Activated CD8-positive, alpha-beta memory T cell treated with anti-CD3 and anti-CD28 coated beads, Interleukin-2, amount 10 ng/mL, durations not matched to agents 7 days and 5 days (primary cell): ENCODE measurements at places on chromosomes 11 and 22. TPM values are rescaled to one million over a fixed set of nuclear protein-coding genes. Genes with fewer than 3 reads are reported as not detected.

The OSM gene
- 122 TPM for total RNA-seq

The KIF18A gene
- 35.5 TPM for total RNA-seq

The ZNRF3 gene
- total RNA-seq, result 0.79 TPM

The DCDC1 gene
- not detected for total RNA-seq

The OR51E2 gene
- total RNA-seq, result not detected

The DDTL gene
- not detected for total RNA-seq

The SYT9 gene
- not detected for total RNA-seq

DNA sequence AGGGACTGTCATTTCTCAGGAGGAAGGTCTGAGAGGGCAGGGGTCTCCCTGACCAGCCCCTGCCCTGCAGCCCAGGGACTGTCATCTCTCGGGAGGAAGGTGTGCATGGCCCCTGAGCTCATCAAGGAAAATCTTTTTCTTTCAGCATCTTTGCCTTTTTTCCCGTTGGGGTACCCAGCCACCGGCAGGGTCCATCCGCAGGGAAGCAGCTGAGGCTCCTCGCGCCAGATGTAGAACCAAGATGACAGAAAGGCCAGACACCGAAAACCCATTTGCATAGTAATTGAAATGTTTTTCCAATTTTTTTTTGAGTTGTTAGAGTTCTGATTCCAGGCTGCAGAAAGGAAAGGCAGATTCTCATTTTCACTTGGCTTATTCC, 613.9 kb downstream of the TBC1D22A start:
- H3K27ac ChIP-seq, result no peak overlapping the region
- H3K36me3 ChIP-seq, result peaks cover 3% of the 10 kb centered on the region
- H3K4me1 ChIP-seq, result no peaks in the 10 kb centered on the region
- no peaks in the 10 kb centered on the region for H3K27me3 ChIP-seq

GRCh38 chr11:81975261-81975900, 758.3 kb downstream of the FAM181B start:
- no peak for DNase-seq
- no peaks in the 10 kb centered on the region for H3K4me1 ChIP-seq
- H3K27me3 ChIP-seq, result no peaks in the 10 kb centered on the region
- no peak overlapping the region for H3K4me3 ChIP-seq
- no peak overlapping the region for H3K27ac ChIP-seq

- peak; percentile 65 for DNase-seq
- peaks cover 12% of the 10 kb centered on the region for H3K27me3 ChIP-seq
- peaks cover 18% of the 10 kb centered on the region for H3K4me1 ChIP-seq
- H3K27ac ChIP-seq, result no peak overlapping the region
- no peaks in the 10 kb centered on the region for H3K36me3 ChIP-seq
These were observed 10.7 kb downstream of the SMIM38 start for GRCh38 chr11:69166218-69167115.

DNA sequence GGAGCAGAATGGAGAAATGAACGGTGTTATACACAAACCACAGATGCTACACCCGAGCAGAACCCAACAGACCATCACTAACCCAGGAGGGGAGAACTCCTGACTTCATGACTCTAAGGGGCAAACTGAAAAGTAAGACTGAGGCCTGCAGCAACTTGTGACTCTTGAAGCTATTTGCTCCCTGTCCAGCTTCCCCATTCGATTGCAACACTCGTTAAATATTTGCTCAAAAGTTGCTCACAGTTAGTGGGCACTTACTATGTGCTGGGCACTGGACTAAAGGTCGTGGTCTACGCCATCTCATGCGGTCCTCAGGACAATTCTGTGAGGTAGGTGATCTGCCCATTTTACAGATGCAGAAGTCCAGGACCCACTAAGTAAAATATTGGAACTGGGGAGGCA, 9.5 kb upstream of the ADA2 start:
- H3K27ac ChIP-seq, result no peak overlapping the region
- H3K4me3 ChIP-seq, result no peak overlapping the region

DNA sequence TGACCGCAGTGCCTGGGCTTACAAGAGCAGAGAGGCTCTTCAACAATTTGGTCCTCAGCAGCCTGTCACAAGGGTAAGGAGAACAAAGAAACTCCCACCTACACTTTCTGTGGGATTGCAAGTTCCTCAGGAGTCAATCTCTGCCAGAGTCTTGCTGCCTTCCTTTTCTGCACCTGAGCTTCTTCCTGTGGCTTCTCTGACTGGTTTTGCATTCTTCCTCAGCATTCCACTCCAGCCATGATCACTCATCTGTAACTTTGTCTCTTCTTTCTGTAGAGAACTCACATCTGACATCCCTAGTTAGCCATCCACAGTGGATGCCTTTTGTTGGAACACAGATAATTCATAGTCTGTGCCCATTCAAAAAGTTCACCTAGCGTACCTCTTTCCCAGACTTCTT, 14.2 kb upstream of the OR6A2 start:
- no peak overlapping the region for H3K27ac ChIP-seq
- H3K27me3 ChIP-seq, result peaks cover 18% of the 10 kb centered on the region

GRCh38 chr11:83219095-83219494, 25.6 kb downstream of the ANKRD42 start:
- H3K36me3 ChIP-seq, result no peaks in the 10 kb centered on the region
- DNase-seq, result no peak

DNA sequence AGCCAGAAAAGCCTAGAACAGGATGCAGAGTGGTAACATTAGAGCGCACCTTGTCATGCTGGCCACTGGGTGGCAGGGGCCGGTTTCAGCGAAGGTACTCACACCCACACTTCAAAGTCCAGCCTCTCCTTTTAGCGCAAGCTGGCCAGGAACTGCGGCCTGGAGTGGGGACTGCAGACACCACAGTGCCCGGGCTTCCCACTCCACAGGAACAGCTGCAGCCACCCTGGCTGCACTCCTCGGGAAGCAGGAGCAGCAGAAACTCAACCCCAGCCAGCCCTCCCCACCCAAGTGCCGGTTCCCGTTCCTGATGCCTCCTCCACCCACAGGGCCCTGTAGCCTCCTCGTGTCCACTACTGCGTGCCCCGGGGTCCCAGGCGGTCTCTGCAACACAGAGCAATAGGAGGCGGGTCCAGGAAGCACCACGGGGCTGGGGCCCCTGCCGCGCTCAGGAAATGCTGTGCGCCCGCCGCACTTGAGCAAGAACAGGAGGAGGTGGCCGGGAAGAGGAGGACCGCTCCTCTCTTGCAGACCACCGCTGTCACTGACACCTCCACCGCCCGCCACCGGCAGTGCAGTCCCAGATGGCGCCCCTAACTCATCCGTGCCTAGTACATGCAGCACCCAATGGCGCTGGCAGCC, 2.2 kb downstream of the RFPL2 start:
- peak; percentile 62 for DNase-seq
- peaks cover 21% of the 10 kb centered on the region for H3K27me3 ChIP-seq
- H3K4me3 ChIP-seq, result peak overlapping the region; percentile 57
- H3K4me1 ChIP-seq, result peaks cover 58% of the 10 kb centered on the region
- H3K36me3 ChIP-seq, result no peaks in the 10 kb centered on the region

DNA sequence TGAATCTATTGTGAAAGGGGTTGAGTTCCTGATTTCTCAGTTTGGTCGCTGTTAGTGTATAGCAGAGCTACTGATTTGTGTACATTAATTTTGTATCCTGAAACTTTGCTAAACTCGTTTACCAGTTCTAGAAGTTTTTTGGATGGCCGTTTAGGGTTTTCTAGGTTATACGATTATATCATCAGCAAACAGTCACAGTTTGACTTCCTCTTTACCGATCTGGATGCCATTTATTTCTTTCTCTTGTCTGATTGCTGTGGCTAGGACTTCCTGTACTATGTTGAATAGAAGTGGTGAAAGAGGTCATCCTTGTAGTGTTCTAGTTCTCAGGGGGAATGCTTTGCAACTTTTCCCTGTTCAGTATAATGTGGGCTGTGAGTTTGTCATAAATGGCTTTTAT, 24.6 kb upstream of the OOSP4B start:
- H3K27ac ChIP-seq, result no peak overlapping the region
- DNase-seq, result no peak
- no peak overlapping the region for H3K4me3 ChIP-seq
- no peaks in the 10 kb centered on the region for H3K36me3 ChIP-seq
- H3K27me3 ChIP-seq, result no peaks in the 10 kb centered on the region

- no peaks in the 10 kb centered on the region for H3K4me1 ChIP-seq
- DNase-seq, result no peak
- H3K27me3 ChIP-seq, result no peaks in the 10 kb centered on the region
- peaks cover 1% of the 10 kb centered on the region for H3K36me3 ChIP-seq
- no peak overlapping the region for H3K4me3 ChIP-seq
- H3K27ac ChIP-seq, result no peak overlapping the region
These were observed 122.1 kb downstream of the BCR start for GRCh38 chr22:23302171-23303002.

DNA sequence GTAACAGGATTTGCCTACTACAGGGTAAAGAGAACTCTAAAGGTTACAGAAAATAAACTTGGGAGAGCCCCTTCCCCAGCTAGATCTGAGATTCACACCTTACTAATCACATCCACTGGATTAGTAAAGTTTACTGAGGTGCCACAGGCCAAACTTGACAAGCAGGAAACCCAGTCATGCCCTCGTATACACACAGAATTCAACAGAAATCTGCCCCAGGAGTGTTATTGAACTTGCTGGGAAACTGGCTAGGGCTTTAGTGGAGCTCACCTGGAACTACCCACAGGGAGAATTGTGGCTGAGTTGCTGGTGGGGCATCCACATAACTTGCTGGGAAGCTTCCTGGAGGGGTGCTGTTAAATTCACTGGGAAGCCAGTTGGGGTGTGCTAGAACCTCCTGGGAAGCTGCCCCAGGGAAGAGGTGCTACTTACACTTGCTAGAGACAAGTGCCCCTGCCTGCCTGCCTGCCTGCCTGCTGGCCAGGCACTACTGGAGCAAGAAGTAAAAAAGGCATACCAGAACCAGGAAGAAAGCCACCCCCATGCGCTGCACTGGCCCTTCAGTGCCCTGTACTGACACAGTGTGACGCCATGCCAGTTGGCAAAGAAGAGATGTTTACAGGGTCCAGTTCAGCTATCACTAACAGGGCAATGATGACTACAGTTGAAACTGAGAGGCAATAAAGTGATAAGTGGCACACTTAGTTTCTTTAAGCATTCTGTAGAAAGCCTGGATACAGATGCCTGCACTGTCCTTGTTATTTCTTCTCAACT, 106.5 kb downstream of the ALX4 start:
- no peaks in the 10 kb centered on the region for H3K27me3 ChIP-seq
- peaks cover 33% of the 10 kb centered on the region for H3K36me3 ChIP-seq
- H3K4me1 ChIP-seq, result no peaks in the 10 kb centered on the region
- no peak overlapping the region for H3K27ac ChIP-seq
- no peak overlapping the region for H3K4me3 ChIP-seq
- no peak for DNase-seq

- peaks cover 73% of the 10 kb centered on the region for H3K27me3 ChIP-seq
- peak; percentile 61 for DNase-seq
- H3K36me3 ChIP-seq, result peaks cover 1% of the 10 kb centered on the region
- no peak overlapping the region for H3K4me3 ChIP-seq
- H3K4me1 ChIP-seq, result peaks cover 25% of the 10 kb centered on the region
- H3K27ac ChIP-seq, result no peak overlapping the region
These were observed 34.4 kb downstream of the ME3 start for GRCh38 chr11:86637988-86638387.

DNA sequence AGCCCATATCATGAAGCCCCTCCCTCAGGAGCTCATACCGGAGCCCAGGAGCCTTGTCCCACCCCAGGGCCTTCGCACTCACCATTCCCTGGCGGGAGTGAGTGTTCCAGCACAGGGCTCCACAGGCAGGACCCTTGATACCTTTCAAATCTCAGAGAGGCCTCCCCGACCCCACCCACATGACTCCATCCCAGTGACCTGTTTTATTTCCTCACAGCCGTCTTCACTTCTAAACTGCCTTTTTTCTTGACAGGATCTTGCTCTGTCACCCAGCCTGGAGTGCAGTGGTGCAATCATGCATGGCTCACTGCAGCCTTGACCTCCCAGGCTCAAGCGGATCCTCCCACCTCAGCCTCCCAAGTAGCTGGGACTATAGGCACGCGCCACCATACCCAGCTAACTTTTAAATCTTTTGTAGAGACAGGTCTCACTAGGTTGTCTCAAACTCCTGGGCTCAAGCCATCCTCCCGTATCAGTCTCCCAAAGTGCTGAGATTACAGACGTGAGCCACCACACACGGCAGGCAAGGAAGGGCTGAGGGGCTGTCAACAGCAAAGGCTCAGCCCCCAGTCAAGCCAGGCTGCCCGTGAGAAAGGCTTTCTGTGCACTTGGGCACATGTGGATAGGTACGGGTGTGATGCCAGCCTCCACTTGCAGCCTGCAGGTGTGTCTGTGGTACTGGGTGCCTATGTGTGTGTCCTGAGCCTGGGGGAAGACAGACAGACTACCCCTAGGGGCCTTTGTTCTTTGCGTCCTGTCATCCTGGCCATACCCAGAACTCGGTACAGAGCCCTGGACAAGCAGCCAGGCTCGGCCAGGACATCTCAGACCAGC, 9.3 kb downstream of the RPL3 start:
- H3K27me3 ChIP-seq, result no peaks in the 10 kb centered on the region
- DNase-seq, result no peak
- peak overlapping the region; percentile 41 for H3K27ac ChIP-seq

DNA sequence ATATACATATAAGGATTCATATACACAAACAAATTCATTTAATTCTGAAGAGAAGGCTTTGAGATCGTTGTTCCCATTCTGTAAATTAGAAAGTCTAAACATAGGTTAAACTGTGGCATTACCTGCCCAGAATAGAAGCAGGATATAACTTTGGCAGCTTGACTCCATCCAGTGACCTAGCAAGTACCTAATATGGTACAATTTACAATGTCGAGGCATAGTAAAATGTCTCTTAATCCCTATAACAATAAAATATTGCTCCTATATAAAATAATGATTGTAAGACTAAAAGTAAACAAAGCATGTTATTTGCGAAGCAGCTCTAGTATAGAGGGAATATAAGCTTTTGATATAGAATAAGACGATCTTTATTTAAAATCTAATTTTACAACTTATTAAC, 756.0 kb downstream of the LUZP2 start:
- no peak overlapping the region for H3K4me3 ChIP-seq
- DNase-seq, result no peak
- H3K27ac ChIP-seq, result no peak overlapping the region
- H3K4me1 ChIP-seq, result no peaks in the 10 kb centered on the region
- no peaks in the 10 kb centered on the region for H3K27me3 ChIP-seq

- H3K36me3 ChIP-seq, result no peaks in the 10 kb centered on the region
- H3K4me3 ChIP-seq, result no peak overlapping the region
- H3K4me1 ChIP-seq, result peaks cover 6% of the 10 kb centered on the region
- DNase-seq, result no peak
These were observed 68.3 kb upstream of the POU2AF2 start for GRCh38 chr11:111177037-111177871.

GRCh38 chr11:8934742-8935488, 2.2 kb upstream of the C11orf16 start:
- peaks cover 3% of the 10 kb centered on the region for H3K27me3 ChIP-seq
- no peak overlapping the region for H3K4me3 ChIP-seq
- no peak for DNase-seq
- H3K4me1 ChIP-seq, result peaks cover 7% of the 10 kb centered on the region
- H3K27ac ChIP-seq, result no peak overlapping the region

DNA sequence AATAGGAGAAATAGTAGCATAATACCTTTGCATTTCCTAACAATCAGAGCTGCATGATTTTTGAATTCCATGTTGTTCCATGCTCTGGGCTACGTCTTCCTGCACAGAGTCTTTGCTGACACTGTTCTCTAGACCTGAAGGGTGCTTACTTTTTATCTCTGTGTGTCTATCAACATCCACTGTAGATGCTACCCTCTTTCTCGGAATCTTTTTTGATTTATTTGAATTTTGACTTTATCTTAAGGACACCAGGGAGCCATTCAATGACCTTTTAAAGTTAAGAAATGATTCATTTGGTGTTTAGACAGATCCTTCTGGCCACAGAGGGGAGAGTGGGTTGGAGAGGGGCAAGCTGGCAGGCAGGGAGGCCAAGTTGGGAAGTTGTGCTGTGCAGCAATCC, 90.1 kb downstream of the LDLRAD3 start:
- no peaks in the 10 kb centered on the region for H3K4me1 ChIP-seq
- H3K4me3 ChIP-seq, result no peak overlapping the region
- no peaks in the 10 kb centered on the region for H3K27me3 ChIP-seq
- H3K36me3 ChIP-seq, result no peaks in the 10 kb centered on the region
